ENCODE measurements at places on chromosomes 6 and 20. TPM values are rescaled to one million over a fixed set of nuclear protein-coding genes. Genes with fewer than 3 reads are reported as not detected.

GRCh38 chr6:96899019-96899418 lies 1.3 kb upstream of the NDUFAF4 start:
- DNase-seq: no peak
- no peaks in the 10 kb centered on the region for H3K27me3 ChIP-seq
- H3K4me3 ChIP-seq: peak overlapping the region; percentile 84
- H3K36me3 ChIP-seq: peaks cover 16% of the 10 kb centered on the region
- no peak overlapping the region for H3K27ac ChIP-seq

Gene GPR63
- total RNA-seq: 7.8 TPM

GRCh38 chr6:155349129-155349528 lies 34.8 kb upstream of the TFB1M start:
- H3K4me1 ChIP-seq: no peaks in the 10 kb centered on the region
- H3K27ac ChIP-seq: no peak overlapping the region
- DNase-seq: no peak
- H3K4me3 ChIP-seq: no peak overlapping the region

GRCh38 chr6:163438940-163439335 lies 24.4 kb downstream of the QKI start:
- peaks cover 59% of the 10 kb centered on the region for H3K4me1 ChIP-seq
- no peak overlapping the region for H3K4me3 ChIP-seq
- H3K27ac ChIP-seq: no peak overlapping the region
- no peaks in the 10 kb centered on the region for H3K36me3 ChIP-seq

Gene ZNF451
- 55.4 TPM for total RNA-seq

Gene PHF10
- total RNA-seq: 39.3 TPM

DNA sequence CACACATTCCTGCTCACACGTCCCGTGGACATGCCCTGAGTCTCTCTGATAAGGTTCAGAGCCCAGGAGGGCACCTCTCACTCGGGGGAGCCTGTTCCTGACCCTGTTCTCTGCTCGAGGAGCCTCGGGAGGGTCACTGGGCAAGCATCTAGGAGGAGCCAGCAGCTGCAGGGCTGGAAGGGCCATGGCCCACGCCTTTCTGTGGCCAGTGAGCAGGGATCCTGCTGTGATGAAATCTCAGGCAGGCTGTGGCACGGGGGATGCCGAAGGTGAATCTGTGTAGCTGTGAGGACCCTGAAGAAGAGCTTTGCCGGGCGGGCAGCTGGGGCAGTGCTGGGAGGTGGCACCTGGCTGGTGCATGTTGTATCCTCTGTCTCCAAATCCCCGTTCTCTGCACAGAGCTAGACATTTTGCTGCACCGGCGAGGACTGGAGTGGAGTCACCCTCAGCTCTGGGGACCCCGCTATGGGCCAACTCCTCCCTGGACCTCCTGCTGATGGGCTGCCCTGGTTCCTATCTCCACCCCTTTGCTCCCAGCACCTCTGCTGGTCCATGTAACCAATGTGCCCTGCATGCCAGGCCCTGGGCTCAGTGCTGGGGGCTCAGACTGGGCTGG lies 7.1 kb upstream of the NPBWR2 start:
- H3K4me3 ChIP-seq: no peak overlapping the region
- no peak for DNase-seq
- H3K36me3 ChIP-seq: no peaks in the 10 kb centered on the region
- no peaks in the 10 kb centered on the region for H3K4me1 ChIP-seq

Gene SLC44A4
- total RNA-seq: 3.5 TPM

GRCh38 chr6:55578537-55579363 lies at the start of gene HMGCLL1:
HMGCLL1 (minus strand) TSS chr6:55579192; CDS start chr6:55579055, 137 bp downstream.
- no peak within 1 kb of the TSS for H3K27ac ChIP-seq
- peaks cover 34% of the 10 kb centered on the region for H3K27me3 ChIP-seq
- peaks cover 12% of the 10 kb centered on the region for H3K4me1 ChIP-seq

Gene TBC1D7
- 44.9 TPM for total RNA-seq

DNA sequence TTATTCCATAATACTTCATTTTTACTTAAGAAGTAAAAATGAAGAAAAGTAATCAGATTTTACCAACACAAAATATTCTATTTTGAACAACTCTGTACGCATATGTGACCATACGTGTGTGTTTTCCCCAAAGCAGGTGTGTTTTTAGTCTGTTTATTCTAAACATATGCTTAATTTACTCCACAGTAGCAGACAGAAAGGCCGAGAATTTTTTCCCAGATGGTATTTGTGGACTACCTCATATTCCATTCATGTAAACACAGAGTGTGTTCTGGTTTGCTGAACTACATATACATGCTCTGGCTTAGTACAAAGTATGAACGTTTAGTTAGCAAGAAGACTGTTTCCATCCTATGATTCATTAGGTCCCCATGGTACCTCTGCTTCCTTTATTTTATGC lies 233.3 kb upstream of the RUNX2 start:
- no peak overlapping the region for H3K27ac ChIP-seq
- no peaks in the 10 kb centered on the region for H3K4me1 ChIP-seq
- no peak overlapping the region for H3K4me3 ChIP-seq
- no peaks in the 10 kb centered on the region for H3K36me3 ChIP-seq
- H3K27me3 ChIP-seq: no peaks in the 10 kb centered on the region
- no peak for DNase-seq

- peaks cover 1% of the 10 kb centered on the region for H3K36me3 ChIP-seq
- no peak overlapping the region for H3K27ac ChIP-seq
- H3K27me3 ChIP-seq: no peaks in the 10 kb centered on the region
- H3K4me3 ChIP-seq: no peak overlapping the region
- DNase-seq: no peak
- peaks cover 5% of the 10 kb centered on the region for H3K4me1 ChIP-seq
Measured at GRCh38 chr6:7617801-7618764, 28.1 kb downstream of the SNRNP48 start.

GRCh38 chr20:63536241-63536977 lies 767 bp downstream of the PTK6 start:
- 0 out of 2 replicates have a peak overlapping the region, but pooled peaks have one; percentile 45 for H3K27ac ChIP-seq
- 0 out of 2 replicates have a peak, but pooled peaks cover 2% of the 10 kb centered on the region for H3K4me1 ChIP-seq
- H3K27me3 ChIP-seq: no peaks in the 10 kb centered on the region
- DNase-seq: no peak
- no peaks in the 10 kb centered on the region for H3K36me3 ChIP-seq

DNA sequence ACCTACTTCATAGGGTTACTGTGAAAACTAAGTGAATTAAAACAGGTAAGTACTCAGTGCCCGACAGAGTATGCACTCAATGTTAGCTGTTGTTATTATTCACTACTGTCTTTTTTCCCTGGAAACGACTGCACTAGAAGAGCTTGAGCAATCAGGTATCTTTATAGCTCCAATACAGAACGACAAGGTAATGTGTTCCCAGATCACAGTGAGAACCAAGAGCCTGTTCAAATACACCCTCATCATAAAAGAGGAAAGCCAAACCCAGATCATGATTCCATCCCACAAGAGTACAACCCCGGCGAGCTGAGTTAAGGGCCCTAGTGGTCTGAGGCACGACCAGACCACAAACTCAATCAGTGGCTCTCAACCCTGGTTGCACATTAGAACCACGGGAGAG lies 9.8 kb downstream of the MRPS18A start:
- peaks cover 5% of the 10 kb centered on the region for H3K4me1 ChIP-seq
- no peak overlapping the region for H3K4me3 ChIP-seq
- H3K27ac ChIP-seq: no peak overlapping the region
- peaks cover 54% of the 10 kb centered on the region for H3K36me3 ChIP-seq

DNA sequence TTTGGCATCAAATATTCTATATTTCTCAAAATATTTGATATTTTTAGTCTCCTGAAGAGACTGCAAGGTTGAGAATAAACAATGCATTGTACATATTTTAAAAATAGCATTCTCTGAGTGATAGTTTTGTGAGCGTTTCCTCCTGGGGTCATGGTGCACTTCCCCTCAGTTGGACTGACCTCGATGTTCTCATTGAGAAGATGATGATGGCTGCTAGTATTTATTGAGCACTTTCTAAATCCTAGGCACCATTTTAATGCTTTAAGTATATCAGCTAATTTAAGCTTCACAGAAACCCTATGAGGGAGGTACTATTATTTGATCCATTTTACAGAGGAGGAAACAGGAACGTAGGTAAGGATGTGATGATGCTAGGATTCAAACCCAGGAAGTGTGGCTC lies 18.2 kb downstream of the DSE start:
- H3K27ac ChIP-seq: no peak overlapping the region
- no peak for DNase-seq
- no peaks in the 10 kb centered on the region for H3K27me3 ChIP-seq
- no peak overlapping the region for H3K4me3 ChIP-seq
- H3K4me1 ChIP-seq: peaks cover 35% of the 10 kb centered on the region

- no peak overlapping the region for H3K4me3 ChIP-seq
- DNase-seq: no peak
- H3K4me1 ChIP-seq: peaks cover 13% of the 10 kb centered on the region
- no peak overlapping the region for H3K27ac ChIP-seq
- no peaks in the 10 kb centered on the region for H3K36me3 ChIP-seq
Measured at GRCh38 chr6:16901782-16902181, 140.5 kb upstream of the ATXN1 start.

DNA sequence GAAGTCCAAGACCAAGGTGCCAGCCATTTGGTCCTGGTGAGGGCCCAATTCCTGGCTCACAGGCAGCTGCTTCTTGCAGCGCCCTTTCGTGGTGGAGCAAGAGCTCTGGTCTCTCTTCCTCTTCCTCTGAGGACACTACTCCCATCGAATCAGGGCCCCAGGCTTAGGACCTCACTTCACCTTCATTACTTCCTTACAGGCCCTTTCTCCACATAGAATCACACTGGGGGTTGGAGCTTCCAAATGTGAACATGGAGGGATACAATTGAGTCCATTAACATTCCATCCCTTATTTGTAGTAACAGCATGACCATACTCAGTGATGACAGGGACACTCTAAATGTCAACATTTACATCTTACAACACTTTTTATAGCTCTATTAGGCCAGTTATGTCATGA lies 2.3 kb downstream of the RAMACL start:
- DNase-seq: no peak
- H3K27ac ChIP-seq: no peak overlapping the region
- no peaks in the 10 kb centered on the region for H3K36me3 ChIP-seq
- H3K27me3 ChIP-seq: no peaks in the 10 kb centered on the region
- H3K4me1 ChIP-seq: peaks cover 58% of the 10 kb centered on the region

DNA sequence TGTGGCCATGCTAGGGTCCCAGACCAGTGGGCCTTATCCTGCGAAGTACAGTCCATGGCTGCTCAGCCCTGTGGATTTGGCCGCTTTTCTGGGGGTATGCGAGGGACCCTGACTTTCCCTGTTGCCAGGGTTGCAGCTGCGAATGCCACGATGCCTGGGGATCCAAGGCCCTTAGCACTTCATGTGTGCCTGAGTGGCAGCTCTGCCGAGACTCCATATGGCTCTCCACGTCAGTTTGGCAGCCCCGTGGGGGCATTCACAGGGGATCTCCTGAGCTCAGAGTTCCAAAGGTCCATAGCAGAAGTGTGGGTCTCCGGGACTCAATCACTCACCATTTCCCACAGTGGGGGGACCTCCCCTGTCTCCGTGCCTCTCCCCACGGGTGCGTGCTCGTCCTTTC lies 319.5 kb downstream of the DOK5 start:
- no peak overlapping the region for H3K27ac ChIP-seq
- peaks cover 69% of the 10 kb centered on the region for H3K36me3 ChIP-seq
- H3K27me3 ChIP-seq: peaks cover 23% of the 10 kb centered on the region
- H3K4me1 ChIP-seq: no peaks in the 10 kb centered on the region
- no peak for DNase-seq

Gene MCM8
- 29.5 TPM for total RNA-seq

Gene EHMT2
- 168 TPM for total RNA-seq

Gene GGTLC1
- total RNA-seq: not detected
